NCI-H2171 (cell line): ENCODE measurements at places on chromosomes 6 and 20.

GRCh38 chr6:49468042-49468441 lies 4.9 kb downstream of the CENPQ start:
- DNase-seq = no peak

GRCh38 chr6:136403110-136403980 lies 113.7 kb upstream of the BCLAF1 start:
- DNase-seq = no peak

DNA sequence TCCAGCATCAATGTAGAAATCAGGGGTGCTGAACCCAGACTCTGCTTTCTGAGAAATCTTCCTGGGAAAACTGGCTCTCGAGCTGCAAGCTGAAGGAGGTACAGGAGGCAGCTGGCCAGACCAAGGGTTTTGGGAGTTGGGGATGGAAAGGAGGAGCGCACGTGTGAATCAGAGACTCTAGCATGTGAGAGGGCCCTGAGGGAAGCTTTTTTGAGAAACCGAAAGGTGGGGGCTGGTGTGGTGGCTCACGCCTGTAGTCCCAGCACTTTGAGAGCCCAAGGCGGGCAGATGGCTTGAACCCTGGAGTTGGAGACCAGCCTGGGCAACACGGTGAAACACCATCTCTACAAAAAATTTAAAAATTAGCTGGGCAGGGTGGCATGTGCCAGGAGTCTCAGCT lies 37.1 kb upstream of the EEF1E1 start:
- DNase-seq = no peak

- no peak for DNase-seq
Observed at GRCh38 chr6:158191761-158192160, 23.6 kb downstream of the GTF2H5 start.

DNA sequence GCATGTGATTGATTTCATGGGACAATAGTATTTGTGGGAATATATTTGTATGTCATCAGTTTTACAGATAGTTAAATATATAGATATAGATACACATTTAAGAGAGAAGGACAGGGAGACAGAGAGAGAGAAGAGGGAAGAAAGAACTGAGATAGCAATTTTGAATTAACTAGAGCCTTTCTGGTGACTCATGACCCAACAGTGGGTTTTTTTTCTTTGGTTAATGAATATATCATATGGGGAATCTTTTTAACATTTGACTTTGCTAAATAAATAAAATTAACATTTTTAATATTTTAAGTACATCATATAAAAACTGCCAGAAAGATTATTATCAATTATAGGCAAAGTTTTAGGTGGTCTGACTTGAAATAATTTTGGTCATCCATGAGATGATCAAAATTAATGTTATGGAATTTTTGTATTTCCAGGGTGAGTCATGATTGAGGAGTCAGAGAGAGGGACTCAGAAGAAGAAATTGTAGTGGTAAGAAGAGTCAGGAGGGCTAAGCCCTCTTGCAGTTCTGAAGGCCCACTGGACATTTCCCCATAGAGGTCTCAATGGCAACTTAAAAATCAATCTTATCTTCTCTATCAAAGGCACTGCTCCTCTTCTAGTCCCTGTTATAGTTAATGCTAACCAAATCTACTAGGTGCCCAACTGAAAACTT lies 508.1 kb upstream of the MAP3K7 start:
- DNase-seq = no peak
